ENCODE measurements at places on chromosomes 16 and 17.

- DNase-seq, result no peak
Observed at GRCh38 chr17:42493319-42493718, 34.6 kb downstream of the ATP6V0A1 start.

DNA sequence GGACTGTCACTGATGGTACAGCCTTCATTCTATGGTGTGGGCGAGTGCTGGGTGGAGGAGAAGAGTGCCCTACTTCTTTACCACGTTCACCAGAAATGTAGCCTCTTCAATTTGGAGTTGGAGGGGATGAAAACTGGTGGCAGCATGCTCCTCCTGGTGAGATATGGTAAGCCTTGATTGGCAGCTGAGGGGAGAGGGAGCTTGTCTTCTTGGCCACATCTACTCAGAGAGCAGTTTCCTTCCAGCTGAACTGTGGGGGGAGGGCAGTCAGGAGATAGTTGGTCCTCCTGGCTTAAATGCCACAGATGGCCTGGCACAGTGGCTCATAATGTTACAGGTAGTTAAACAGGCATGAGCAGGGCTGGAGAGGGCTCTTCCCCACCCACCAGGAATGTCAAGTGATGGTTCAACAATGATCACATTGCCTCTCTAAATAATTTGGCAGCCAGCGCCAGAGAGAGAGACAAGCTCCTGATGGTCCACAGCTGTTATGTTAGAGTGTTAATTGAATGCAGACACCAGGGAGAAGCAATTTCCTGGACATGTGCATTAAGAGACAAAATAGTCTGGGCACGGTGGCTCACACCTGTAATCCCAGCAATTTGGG, 9.0 kb upstream of the MAPK3 start:
- no peak for DNase-seq

DNA sequence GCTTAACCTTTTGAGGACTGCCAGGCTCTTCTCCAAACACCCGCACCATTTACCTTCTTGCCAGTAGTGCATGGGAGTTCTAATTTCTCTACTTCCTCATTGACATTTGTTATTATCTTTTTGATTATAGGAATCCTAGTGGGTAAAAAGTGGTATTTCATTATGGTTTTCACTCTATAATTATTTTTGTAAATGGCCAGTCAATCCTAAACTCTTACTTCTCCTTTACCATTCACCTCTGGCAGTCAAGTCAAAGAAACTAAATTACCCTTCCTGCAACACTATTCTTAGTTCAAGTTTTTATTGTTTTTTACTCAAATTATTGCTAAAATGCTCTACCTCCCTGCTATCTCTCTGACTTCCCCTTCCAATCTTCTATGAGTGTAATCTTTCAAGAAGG, 29.8 kb upstream of the ANKFY1 start:
- DNase-seq, result no peak

- DNase-seq, result no peak
Observed at GRCh38 chr16:16971042-16971441, 499.7 kb downstream of the XYLT1 start.

- no peak for DNase-seq
Observed at GRCh38 chr17:6912110-6913051, 80.9 kb upstream of the TEKT1 start.

- no peak for DNase-seq
Observed at GRCh38 chr16:6081320-6081976, 983.9 kb upstream of the EEF2KMT start.

DNA sequence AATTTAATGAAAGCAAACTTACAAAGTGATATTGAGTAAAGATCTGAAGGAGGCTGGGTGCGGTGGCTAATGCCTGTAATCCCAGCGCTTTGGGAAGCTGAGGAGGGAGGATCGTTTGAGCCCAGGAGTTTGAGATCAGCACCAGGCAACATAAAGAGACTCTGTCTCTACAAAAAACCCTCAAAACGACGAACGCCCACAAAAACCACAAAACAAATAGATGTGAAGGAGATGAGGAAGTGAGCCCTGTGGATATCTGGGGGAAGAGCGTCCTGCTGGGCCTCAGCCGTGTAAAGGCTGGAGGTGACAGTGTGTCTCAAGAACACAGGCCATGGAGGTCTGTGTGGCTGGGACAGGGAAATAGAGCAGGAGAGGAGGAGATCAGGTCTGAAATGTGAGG, 68.8 kb downstream of the ITFG1 start:
- DNase-seq, result no peak

GRCh38 chr16:5482256-5482655, 384.7 kb upstream of the EEF2KMT start:
- no peak for DNase-seq

- DNase-seq, result no peak
Observed at GRCh38 chr17:44967026-44967906, 837 bp downstream of the C1QL1 start.

GRCh38 chr17:49316258-49316570, 45.8 kb downstream of the ZNF652 start:
- no peak for DNase-seq

DNA sequence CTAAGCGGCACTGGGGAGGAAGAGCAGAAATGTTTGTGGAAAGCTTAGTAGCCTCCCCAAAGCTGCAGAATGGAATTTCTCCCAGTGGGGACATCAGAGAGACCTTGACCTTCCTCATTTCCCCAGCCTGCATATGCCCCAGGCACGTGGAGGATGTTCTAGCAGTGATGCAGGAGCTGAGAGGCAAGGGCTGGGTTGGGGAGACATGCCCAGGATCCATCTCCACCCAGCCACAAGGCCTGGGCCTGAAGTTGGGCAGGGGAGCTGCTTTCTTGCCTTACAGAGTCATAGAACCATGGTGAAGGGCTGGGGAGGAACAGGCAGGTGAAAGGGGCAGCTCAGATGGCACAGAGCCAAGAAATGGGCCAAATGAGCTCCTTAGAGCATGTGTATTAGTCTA, 104.0 kb downstream of the TMEM132E start:
- DNase-seq, result no peak

DNA sequence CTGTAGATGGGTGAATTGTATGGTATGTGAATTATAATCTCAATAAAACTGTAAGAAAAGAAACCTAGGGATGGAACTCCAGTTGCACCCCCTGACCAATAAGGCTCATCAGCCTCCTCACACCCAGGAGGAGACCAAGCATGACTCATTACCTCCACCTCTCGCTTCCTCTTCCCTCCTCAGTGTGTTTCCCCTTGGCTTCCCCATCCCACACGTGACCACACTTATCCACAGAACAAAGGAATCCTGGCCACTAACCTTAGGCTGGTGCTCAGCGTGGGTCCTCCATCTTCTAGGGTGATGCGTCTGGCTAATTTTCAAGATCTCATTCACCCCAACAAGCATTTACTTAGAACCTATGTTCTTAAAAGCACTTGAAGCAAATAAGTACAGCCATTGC, 36.2 kb upstream of the MAP3K14 start:
- no peak for DNase-seq

GRCh38 chr17:12790249-12791106, 1.2 kb downstream of the ARHGAP44 start:
- DNase-seq, result no peak

DNA sequence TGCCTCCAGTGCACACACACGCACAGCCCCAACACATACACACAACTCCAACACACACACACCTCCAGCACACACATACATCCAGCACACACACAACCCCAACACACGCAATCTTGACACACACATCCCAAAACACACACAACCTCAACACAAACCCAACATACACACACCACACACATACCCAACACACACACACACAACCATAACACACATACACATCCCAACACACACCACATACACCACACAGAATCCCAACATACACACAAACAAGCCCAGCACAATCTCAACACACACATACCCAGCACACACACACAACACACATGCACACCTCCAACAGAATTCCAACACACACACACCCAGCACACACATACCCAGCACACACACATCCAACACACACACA, 301.1 kb downstream of the ABCC12 start:
- no peak for DNase-seq

GRCh38 chr17:13104576-13104975, 86.7 kb upstream of the ELAC2 start:
- no peak for DNase-seq

DNA sequence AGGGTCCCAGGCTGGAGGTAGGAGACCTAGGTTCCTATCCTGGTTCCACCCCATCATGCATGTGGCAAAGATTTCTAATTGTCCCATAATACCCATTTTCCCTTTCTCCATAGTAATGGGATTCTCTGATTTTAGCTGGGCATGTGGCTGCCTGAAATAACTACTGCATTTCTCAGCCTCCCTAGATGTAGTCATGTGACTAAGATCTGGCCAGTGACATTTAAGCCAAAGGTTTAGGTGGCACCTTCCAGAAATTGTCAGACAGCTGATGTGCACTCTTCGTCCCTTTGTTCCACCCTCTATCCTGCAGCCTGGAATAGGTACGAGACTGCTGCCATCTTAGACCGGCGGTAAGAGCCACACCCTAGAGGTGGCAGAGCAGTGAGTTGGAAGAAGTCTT, 8.2 kb downstream of the NXPH3 start:
- no peak for DNase-seq

DNA sequence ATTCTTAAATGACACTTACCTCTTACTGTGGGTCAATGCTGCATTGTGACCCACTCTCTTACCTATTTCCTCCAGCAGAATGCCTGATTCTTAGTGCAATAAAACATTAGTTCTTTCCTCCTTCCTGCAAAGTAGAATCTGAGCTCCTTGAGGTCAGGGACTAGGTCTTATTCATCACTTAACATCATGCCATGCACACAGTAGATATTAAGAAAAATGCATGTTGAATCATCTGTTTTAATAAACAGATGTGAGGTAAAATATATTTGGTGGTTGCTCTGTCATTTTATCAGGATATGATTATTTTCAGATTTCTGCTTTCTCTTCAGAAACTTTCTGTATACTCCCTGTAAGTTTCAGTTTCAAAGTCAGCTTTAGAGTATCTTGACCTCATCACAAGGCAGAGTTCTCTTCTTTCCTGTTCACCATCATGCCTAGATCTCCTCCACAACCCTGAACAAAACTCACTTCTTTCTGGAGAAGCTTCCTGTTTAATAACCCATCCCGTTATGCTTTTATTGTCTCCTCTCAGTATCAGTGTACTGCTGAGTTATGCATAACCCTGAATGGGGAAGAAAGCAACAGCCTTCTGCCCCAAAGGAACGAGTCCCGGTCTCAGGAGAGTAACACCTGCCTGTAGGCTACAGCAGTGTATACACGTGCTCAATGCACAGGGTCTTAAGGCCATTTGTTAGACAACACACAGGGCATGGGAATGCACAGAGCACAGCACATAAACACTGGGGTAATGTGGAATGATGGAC, 30.3 kb upstream of the SUPT4H1 start:
- no peak for DNase-seq

DNA sequence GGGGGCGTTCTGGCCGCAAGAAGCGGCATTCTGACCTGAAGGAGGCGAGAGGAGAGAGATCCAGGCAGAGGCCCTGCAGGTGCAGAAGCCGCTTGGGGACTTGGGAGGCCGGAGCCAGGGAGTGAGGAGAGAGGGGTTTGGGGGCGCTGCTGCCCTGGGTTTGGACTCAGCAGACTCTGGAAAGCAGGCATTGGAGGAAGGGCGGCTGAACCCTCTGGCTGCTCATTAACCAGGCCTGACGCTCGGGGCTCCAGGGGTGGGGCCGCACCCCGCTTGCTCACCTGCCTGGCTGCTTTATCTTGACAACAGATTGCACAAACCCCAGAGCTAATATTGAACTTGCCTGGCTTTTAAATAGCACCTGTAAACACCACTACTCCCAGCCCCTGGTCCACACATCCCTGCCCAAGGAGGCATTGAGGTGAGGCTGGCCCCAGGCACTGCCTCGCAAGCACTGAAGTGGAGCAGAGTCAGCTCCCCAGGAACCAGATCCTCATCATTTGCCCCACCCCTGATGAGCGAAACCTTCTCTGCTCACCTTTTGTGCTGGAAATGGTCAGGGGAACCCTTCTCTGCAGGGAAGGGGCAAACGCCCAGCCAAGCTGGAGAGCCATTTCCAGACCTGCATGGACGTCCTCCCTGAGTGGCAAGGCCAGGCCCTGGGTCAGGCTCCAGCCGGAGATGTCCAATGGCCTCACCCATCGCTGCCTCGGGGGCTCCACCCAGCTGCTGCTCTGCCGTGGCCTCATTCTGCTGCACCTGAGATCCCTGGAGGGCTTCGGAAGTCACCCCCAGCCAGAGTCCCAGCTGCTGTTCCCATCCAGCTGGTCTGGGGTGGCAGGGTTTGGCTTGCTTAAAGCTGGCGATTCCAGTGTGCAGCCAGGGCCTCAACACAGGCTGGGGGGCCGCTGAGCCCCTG, 190.2 kb upstream of the GSE1 start:
- DNase-seq, result no peak

DNA sequence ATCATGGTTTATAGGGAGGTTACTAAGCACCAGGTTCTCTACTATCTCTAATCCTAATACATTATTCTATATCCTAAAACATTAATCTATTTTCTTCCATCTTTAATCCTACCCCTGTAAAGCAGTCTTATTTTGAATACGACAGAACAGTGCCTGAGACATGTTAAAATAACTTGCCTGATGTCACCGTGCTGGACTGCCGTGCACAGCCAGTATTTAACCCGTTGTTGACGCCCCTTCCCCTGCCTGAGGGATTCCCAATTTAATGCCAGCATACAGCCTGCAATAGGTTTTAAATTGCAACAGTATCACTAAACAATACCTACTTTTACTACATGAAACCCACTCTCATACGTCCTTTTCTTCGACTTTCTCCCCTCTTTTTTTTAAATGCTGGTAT, 133.3 kb downstream of the PARN start:
- no peak for DNase-seq

GRCh38 chr17:57152967-57153528, 68.0 kb downstream of the AKAP1 start:
- DNase-seq, result no peak
